ENCODE measurements at places on chromosomes 16 and 17.

- ATAC-seq: no peak
These were observed 279.5 kb downstream of the KIF2B start for GRCh38 chr17:54102246-54102645.

GRCh38 chr17:4357030-4357628, 9.3 kb downstream of the UBE2G1 start:
- ATAC-seq: no peak

- ATAC-seq: peak; percentile 3
These were observed 31.1 kb downstream of the RAI1 start for GRCh38 chr17:17712268-17712924.

DNA sequence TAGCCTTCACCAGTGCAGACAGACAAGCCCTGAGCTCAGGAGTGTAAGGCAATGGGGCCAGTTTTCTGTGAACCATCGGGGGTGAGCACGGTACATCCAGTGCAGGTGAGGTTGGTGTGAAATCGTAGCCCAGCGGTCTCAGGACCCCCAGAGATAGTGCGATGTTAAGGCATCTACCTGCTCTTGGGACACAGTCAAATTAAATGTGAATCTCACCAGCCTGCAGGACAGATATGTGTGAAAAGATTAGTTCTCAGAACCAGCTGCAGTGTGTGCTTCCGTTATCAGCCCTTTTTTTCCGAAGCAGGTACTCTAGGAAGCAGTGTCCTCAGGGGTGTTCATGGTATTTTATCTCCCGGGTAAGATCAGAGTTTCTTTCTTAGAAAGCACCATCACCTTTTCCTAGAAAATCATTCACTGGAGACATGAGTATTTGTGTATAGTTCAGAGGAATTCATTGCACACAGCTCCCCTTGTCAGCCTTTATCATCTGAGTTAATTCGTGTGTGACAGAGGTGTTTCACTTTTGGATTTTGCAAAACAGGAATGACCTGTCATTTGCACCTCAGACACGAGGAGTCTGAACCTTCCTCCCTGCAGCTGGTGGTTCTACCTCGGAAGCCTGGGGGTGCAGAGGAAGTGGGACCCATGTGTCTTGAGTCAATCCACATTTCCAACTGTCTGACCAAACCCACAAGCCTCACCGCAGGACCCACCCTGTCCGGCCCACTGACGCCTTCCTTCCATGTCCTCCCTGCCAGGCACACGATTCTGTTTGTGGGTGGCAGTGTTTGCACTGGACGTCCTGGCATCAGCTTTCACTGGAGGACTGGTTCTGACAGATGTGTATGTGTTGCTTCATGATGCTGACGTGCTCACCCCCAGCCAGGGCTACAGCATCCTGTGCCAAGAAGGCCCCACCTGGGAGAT, 107.8 kb downstream of the CLEC16A start:
- ATAC-seq: no peak

- ATAC-seq: peak; percentile 89
These were observed 18.4 kb upstream of the MRPS23 start for GRCh38 chr17:57868007-57868909.

GRCh38 chr17:33459078-33459940, 166.2 kb upstream of the ASIC2 start:
- no peak for ATAC-seq

DNA sequence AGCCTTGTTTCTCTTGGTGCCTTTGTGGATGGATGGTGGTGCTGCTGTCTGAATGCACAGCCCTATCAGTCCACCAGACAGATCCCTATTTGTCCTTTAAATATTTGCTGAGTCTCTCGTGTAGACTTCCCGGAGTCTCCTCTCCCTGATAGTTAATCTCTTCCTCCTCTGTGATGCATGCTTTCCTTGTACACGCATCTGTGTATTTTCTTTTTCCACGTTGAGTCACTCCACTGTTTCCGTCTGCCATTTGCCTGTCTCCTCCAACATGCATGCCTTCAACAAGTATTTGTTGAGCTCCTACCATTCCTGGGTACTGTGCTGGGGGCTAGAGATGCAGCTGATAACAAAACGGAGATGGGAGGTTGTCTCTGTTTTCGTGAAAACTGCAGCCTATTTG, 282.6 kb downstream of the HAPSTR1 start:
- no peak for ATAC-seq

- no peak for ATAC-seq
These were observed at the start of gene UNC45B for GRCh38 chr17:35147375-35147905. UNC45B (plus strand) TSS chr17:35147817; CDS start chr17:35148264, 447 bp downstream.

GRCh38 chr16:57277586-57277985, 6.9 kb downstream of the PLLP start:
- ATAC-seq: peak; percentile 78

DNA sequence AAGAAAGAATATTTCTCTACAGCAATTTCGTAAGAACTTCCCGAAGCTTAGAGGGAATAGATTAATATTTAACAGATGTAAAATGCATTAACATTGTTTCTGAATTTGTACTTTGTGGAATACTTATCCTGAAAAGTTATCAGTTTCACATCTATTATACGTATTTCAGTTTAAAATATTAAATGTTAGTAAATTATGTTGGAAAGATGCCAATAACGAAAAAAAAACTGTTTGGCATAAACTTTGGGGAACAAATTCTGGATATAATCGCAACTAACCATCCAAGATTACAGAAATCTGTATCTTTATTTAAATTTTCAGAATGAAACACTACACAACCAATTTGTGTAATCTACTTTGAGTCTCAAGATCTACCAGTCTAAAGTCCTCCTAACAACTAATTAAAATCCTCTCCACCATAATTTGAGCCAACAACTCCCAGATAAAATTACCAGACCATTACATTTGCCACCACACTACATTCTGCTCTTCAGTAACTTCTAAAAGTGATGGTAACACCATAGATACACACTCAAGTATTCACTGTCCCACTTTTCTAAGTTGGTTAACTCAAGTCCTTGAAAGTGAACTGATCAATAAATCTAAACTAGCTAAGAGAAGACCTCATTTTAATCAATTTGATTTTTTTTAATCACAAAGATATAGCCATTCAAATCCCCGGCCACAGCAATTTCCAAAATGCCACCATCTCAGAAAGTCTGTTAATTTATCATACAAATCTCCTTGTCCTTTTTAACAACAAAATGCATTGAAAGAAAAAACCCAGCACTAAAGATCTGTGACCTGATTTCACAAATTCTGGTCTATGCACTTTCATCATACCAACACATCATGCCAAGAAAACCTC, 2.0 kb downstream of the SIAH1 start:
- ATAC-seq: no peak

DNA sequence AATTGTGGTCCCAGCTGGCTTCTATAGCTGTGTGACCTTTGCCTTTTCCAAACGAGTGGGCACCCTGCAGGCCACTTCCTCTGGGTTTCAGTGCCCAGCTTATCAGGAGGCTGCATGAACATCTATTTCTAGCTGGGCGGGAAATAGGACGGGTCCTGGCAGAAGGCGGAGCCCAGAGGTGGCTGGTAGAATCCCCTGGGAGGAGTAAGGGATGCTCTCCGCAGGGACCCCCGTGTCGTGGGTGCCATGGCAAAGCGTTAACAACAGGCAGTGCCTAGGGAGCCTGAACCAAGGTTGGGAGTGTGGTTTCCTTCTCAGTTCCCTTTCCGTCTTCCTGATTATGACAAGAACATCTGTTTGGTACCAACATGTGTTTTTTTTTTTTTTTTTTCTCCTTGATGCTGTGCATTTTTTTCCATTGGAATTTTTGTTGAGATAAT, 58.2 kb downstream of the PLCG2 start:
- no peak for ATAC-seq

Data from SK-N-SH treated with all-trans-retinoic acid at 6 μM for 48 hours (cell line).